ENCODE measurements at places on chromosomes 13 and 19. TPM values are rescaled to one million over a fixed set of nuclear protein-coding genes. Genes with fewer than 3 reads are reported as not detected.

The TMEM238 gene
- total RNA-seq = 18.1 TPM

DNA sequence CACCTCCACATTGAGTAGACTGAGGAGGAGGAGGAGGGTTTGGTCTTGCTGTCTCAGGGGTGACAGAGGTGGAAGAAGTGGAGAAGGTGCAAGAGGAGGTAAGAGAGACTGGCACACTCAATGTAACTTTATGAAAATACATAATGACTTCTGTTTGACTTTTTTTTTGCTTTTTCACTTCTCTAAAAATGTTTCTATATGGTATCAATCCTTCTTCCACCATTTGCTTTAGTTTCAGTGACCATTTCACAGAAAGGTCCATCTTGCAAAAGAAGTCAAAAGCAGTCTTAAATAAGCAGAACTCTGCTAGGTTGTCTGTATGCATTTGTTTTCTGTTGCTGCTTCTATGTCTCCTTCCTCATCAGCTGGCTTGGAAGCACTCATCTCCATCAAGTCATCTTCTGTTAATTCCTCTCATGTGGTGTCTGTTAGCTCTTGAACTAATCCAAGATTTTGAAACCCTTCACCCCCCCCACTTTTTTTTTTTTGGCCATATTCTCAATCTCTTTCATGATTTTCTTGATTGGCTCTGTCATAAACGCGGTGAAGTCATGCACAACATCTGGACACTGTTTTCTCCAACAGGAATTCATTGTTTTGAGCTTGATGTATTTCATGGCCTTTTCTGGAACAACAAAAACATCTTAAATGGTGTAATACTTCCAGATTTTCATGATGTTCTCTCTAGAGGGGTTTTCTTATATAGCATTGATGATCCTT, 80.8 kb downstream of the KL start:
- H3K4me3 ChIP-seq = no peak overlapping the region
- H3K27ac ChIP-seq = no peak overlapping the region
- no peaks in the 10 kb centered on the region for H3K36me3 ChIP-seq
- H3K4me1 ChIP-seq = peaks cover 19% of the 10 kb centered on the region
- H3K27me3 ChIP-seq = no peaks in the 10 kb centered on the region

DNA sequence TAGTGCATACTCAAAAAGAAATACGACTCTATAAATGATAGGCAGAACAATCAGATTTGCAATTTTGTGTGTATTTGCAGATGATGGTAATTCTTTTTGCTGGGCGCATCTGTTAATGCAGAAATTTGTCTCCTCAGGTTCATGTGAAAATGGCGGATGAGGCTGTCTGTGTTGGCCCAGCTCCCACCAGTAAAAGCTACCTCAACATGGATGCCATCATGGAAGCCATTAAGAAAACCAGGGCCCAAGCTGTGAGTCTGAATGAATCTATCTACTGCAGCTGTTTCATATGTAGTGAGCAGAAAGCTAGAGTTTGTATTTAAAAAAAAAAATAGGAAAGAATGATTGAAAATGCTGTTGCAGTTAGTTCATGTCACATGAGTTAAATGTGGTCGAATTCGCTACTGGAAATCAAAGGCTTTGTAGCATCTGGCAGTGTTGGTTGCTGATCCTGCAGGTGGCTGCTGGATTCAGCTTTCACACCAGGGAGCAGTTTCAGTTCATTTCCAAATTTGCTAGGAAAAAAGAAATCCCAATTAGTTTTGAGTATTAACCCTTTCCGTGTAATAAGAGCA, 66.0 kb downstream of the PCCA start:
- DNase-seq = no peak
- no peak overlapping the region for H3K27ac ChIP-seq
- H3K4me3 ChIP-seq = no peak overlapping the region
- no peaks in the 10 kb centered on the region for H3K27me3 ChIP-seq
- no peaks in the 10 kb centered on the region for H3K4me1 ChIP-seq

DNA sequence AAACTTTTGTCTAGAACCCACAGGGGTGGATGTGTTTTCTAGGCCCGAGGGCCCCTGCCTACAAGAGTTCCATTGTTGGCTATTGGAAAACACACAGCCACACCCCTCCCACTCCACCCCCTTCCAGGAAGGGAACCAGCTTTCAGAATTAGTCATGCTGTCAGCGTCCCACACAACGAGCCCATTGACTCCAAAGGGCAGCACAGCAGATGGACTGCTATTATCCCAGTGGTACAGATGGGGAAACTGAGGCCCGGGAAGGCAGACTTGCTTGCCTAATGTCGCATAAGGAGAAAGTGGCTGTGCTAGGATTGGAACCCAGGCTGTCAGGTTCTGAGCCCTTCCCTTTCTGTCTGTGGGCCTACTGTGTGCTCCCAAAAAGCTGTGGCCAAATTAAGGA, 8.1 kb upstream of the FXYD3 start:
- H3K4me3 ChIP-seq = no peak overlapping the region
- no peaks in the 10 kb centered on the region for H3K36me3 ChIP-seq

The ZNF571 gene
- 1.4 TPM for total RNA-seq

DNA sequence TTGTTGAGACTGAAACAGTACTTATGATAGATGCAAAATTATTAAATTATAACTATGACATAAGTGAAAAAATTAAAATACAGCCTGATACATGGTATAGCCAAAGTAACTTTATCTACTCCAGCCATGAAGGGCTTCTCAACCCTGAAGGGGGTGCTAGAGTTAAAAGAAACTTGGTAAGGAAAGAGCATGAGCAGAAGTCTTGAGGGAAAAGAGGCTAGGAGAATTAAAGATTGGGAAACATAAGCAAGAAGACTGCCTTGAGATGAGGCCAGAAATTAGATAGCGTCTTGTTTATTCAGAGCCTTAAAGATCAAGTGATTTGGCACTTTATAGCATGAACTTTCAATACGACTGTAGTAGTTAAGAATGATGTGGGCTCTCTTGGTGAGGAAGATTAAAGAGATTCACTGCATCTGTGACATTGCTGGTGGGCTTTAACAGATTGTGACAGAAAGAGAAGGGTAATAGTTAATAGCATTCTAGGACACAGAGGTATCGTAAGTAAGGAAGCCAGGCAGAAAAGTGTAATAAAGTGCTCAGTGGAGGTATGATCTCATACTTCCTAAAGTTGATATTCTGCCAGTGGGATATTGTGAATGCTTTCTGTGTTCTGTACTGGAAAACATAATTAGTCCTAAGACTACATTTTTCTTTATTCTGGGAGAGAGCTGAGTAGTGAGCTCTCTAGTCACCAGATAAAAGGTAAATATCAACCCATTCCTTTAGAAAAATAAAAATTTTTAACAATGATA, 385.4 kb upstream of the PRR20A start:
- no peaks in the 10 kb centered on the region for H3K4me1 ChIP-seq
- no peak overlapping the region for H3K27ac ChIP-seq
- no peaks in the 10 kb centered on the region for H3K27me3 ChIP-seq
- H3K4me3 ChIP-seq = no peak overlapping the region
- DNase-seq = peak; percentile 15

DNA sequence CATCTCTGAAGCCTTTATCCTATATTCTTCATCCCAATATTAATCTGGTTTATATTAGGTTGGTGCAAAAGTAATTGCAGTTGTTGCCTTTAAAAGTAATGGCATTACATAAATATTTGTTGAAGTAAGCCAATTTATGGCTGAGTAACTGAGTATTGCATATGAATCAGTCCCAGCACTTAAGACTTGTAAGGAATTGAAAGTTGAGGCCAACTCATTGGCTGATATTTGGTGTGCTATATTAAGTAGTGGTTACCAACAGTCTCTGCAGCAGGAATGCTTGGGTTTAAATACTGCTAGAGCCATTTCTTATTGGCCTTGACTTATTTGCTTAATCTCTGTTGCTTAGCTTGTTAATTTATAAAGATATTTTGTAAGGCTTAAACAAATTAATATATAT, 460.7 kb downstream of the GPC6 start:
- H3K4me3 ChIP-seq = no peak overlapping the region
- no peak overlapping the region for H3K27ac ChIP-seq
- H3K36me3 ChIP-seq = no peaks in the 10 kb centered on the region
- H3K4me1 ChIP-seq = no peaks in the 10 kb centered on the region
- no peak for DNase-seq

- H3K27me3 ChIP-seq = no peaks in the 10 kb centered on the region
- H3K27ac ChIP-seq = no peak overlapping the region
- no peak overlapping the region for H3K4me3 ChIP-seq
Measured at GRCh38 chr13:113722921-113723320, 36.1 kb upstream of the TMEM255B start.

GRCh38 chr13:83350569-83350968, 531.7 kb downstream of the SLITRK1 start:
- no peaks in the 10 kb centered on the region for H3K4me1 ChIP-seq
- no peak for DNase-seq
- no peaks in the 10 kb centered on the region for H3K27me3 ChIP-seq
- no peak overlapping the region for H3K4me3 ChIP-seq
- H3K36me3 ChIP-seq = no peaks in the 10 kb centered on the region
- H3K27ac ChIP-seq = no peak overlapping the region

- DNase-seq = no peak
- no peak overlapping the region for H3K27ac ChIP-seq
Measured at GRCh38 chr13:103246581-103247200, 180.5 kb upstream of the SLC10A2 start.

DNA sequence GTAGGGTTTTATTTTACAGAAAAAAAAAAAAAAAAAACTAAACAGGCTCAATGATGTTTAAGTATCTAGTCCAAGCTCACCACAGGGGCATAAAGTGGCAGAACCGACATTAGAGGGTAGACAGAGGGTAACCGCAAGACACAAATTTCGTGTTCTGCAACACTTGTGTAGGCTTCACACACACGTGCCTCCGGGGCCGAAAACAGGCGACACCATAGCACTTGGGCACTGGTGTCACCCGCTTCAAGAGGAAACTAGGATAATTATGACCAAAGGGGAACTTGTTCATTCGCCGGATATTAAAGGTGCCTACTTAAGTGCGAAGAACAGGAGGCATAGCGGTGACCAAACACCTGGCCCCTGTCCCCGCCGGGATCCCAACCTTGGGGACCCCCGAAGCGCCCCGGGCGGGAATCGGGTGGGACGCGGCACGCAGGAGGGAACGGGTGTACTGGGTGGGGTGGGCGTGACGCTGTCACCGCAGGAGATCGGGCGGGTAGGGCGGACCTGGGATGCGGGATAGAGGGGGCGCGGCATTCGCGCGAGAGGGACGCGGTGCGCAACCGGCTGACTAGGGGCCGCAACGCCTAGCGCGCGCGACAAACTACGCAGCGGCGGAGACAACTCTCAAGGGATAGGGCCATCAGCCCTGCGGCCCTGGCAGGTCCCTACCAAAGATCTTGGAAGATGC, 558 bp downstream of the MZT1 start:
- no peaks in the 10 kb centered on the region for H3K36me3 ChIP-seq
- DNase-seq = peak; percentile 58
- peaks cover 7% of the 10 kb centered on the region for H3K4me1 ChIP-seq
- peak overlapping the region; percentile 93 for H3K27ac ChIP-seq

DNA sequence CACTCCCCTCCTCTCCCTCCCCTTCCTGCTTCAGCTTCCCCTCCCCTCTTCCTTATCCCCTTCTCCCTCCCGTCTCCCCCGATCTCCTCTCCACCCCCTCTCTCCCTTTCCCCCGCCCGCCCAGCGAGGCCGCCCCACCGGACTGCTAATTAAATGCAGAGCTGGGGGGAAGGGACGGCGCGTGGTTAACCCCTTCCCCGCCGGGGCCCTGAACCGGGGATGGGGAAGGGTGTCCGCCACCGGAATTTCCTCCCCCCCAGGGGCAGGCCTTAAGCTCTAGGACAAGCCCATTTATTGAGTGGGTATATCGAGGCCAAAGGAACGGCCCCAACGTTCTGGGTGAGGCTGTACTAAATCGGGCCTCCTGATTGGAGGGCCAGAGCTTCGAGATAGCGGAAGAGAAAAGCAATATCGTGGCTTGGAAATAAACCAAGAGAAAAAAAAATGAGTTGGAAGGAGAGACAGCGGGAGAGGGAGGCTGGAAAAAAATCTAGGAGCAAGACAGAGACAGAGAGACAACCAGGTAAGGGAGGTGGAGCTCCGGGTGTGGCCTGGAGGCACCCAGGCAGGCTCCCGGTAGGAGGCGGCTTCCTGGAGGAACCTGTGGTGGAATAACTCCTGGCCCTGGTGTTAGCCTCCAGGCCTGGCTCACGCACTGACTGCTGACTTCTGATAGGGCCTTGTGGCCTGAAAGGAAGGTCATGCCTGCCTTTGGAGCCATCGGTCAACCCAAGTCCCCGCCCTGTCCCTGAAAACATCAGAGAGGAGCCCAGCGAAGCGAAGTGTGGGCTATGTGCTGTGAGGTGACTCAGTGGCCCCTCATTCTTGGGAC, 11.6 kb upstream of the JUND start:
- DNase-seq = peak; percentile 95
- no peaks in the 10 kb centered on the region for H3K27me3 ChIP-seq
- peak overlapping the region; percentile 92 for H3K27ac ChIP-seq
- peaks cover 18% of the 10 kb centered on the region for H3K4me1 ChIP-seq

DNA sequence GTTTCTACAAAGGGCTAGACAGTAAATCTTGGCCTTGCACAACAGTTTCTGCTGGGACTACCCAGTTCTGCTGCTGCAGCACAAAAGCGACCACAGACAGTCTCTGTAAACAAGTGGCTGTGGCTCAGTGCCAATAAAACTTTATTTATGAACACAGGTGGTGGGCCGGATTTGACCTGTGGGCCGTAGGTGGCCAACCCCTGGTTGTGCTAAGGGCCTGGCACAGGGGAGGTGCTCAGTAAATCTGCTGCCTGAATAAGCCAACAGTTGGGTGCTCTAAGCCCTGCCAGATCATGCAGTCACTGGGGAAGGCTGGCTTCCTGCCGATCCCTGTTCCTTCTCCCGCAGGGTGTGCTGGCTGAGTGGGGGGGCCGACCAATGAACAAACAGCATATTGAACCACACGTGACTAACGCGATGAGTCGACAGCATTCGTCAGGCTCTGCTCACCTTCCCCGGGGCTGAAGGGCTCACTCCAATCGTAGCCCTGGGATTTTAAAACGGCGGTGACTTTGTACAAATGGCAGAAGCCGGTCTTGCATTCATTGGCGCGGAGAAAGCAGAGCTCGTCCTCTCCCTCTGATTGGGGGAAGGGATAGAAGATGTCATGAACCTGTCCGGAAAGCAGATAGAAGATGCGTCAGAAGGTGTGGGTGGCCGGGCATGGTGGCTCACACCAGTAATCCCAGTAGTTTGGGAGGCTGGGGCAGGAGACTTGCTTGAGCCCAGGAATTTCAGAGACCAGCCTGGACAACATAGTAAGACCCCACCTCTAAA, 24.3 kb upstream of the MYDGF start:
- H3K36me3 ChIP-seq = peaks cover 4% of the 10 kb centered on the region
- no peak overlapping the region for H3K4me3 ChIP-seq
- no peak overlapping the region for H3K27ac ChIP-seq
- DNase-seq = no peak
- H3K27me3 ChIP-seq = no peaks in the 10 kb centered on the region
- H3K4me1 ChIP-seq = no peaks in the 10 kb centered on the region

The CEACAM8 gene
- total RNA-seq = not detected

The ADAMTSL5 gene
- total RNA-seq = 26.2 TPM

- peaks cover 4% of the 10 kb centered on the region for H3K4me1 ChIP-seq
- no peaks in the 10 kb centered on the region for H3K36me3 ChIP-seq
Measured at GRCh38 chr13:94182185-94182761, 297.2 kb downstream of the DCT start.
